ENCODE measurements at places on chromosomes 16 and 17.

GRCh38 chr16:1773703-1774447, 941 bp upstream of the MRPS34 start:
- DNase-seq = peak; percentile 24

DNA sequence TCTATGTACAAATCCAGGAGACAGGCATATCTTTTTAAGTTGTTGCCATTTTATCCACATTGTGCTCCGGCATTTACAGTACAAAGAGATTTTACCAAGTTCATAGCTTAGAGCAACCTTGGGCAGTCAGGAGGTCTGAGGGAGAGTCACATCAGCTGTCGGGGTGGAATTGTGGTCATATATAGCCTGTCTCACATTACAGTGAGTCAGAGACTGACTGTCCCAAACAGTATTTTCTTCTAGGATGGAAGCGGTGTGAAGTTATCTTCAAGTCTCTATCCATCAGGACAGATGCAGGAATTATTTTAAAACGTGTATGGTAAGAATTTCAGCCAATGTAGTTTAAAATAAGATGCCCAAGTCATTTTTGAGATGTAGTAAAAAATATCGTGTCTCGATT, 53.0 kb downstream of the GPRC5B start:
- DNase-seq = peak; percentile 89

DNA sequence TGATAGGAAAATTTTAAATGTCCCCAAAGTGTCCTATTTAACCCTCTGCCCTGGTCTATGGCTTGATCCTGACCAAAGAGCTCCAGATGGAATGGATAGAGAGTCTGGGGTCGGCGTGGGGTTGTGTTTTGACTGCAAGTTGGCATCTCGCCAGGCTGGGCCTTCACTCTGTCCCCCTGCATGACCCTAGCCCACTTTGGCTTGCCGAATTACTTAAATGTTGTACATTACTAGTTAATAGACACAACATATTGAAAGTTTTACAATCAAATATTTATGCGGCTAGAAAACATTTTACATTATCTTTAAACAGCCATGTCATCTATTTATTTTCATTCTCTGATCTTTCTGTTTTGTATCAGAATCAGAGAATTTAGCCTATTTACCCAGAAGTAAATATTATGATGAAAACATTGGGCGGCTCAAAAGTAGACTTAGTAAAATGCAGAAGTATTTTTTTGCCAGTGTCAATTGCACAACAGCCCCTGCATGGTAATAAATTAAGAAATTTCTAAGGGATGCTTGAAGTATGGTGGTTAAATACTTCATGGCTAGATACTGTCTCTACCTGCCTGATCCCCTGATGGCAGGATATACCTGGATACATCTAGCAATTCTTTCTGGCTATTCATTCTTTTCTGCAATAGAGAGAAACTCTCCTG, 18.8 kb upstream of the MYOCD start:
- no peak for DNase-seq

DNA sequence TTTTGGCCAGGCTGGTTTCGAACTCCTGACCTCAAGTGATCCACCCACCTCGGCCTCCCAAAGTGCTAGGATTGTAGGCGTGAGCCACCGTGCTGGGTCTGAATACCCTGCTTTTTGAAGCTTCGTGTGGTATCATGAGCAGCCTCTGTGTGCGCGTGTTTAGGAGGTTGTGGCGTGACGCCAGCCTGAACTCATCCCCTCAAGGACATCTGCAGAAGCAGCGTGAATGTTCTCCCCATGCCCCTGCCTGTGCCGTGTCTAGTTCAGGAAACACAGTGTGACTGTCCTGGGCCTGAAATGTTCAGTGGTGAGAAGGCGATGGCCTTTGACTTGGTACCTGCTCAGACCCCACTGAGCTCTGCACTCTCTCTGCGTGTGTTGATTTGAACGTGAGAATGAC, 35.6 kb downstream of the RNF213 start:
- no peak for DNase-seq

GRCh38 chr17:70564006-70564620, 394.8 kb downstream of the KCNJ2 start:
- peak; percentile 61 for DNase-seq

GRCh38 chr17:2022647-2023240, 2.4 kb downstream of the RTN4RL1 start:
- DNase-seq = no peak

- peak; percentile 52 for DNase-seq
These were observed 630 bp downstream of the GRB2 start for GRCh38 chr17:75404731-75405364.

- no peak for DNase-seq
These were observed 377.8 kb downstream of the SNX29 start for GRCh38 chr16:12354296-12354833.

GRCh38 chr17:49210158-49211029, at the start of the genes ABI3 and GNGT2:
TSS of gene ABI3 (plus strand) at chr17:49210707. CDS start at chr17:49210725, 18 bp downstream.
TSS of gene GNGT2 (minus strand) at chr17:49210574. CDS start at chr17:49207422, 3,152 bp downstream.
- peak; percentile 55 for DNase-seq

DNA sequence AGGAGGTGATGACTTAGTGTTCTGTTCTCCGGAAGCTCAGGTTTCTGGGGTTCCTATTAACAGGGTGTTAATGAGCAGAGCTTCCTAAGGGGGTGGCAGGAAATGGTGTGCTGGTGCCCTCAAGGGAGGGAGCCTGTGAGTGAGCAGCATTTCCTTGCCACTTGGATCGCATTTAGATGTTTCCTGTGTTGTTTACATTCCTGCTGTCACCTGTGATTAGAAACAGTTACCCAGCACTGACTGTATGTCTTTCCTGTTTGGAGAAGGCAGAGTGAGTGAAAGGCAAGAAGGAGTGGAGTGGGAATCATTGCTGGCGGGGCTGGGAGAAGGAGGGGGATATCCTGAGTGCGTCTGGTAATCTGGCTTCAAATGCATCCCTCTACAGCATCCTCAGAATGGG, 214.6 kb downstream of the CCDC182 start:
- DNase-seq = peak; percentile 24

Measured in IMR-90 (cell line).